ENCODE measurements at places on chromosomes 11 and 22.

DNA sequence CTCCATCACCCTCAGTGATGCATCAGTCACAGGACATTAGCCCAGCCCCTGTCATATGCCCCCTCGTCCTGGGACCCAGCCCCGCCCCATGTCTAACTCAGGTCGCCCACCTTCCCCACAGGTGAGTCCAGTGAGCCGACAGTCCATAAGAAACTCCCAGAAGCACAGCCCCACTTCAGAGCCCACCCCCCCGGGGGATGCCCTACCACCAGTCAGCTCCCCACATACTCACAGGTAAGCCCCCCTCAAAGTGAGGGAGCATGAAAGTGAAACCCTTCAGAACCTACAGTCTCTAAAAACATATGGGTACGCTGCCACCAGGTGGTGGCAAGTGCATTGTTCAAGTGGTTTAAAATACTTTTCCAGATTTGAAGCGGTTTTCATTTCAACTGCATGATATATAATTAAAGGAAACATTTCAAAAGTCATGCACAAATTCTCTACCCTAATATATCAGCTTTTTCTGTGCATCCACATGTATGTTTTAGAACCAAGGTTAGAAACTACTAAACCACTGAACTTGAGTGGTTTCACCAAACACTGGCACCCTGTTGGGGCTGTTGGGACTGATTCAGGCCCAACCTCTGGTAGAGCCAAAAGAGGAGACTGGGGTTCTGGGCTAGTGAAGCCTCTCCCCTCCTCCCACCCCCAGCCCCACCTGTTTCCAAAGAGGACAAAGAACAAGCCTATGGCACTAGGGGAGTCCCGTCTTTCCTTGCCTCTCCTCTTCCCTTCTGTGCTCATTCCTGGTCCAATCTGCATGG is 17.3 kb downstream of the EPS8L2 start:
- no peak for DNase-seq

DNA sequence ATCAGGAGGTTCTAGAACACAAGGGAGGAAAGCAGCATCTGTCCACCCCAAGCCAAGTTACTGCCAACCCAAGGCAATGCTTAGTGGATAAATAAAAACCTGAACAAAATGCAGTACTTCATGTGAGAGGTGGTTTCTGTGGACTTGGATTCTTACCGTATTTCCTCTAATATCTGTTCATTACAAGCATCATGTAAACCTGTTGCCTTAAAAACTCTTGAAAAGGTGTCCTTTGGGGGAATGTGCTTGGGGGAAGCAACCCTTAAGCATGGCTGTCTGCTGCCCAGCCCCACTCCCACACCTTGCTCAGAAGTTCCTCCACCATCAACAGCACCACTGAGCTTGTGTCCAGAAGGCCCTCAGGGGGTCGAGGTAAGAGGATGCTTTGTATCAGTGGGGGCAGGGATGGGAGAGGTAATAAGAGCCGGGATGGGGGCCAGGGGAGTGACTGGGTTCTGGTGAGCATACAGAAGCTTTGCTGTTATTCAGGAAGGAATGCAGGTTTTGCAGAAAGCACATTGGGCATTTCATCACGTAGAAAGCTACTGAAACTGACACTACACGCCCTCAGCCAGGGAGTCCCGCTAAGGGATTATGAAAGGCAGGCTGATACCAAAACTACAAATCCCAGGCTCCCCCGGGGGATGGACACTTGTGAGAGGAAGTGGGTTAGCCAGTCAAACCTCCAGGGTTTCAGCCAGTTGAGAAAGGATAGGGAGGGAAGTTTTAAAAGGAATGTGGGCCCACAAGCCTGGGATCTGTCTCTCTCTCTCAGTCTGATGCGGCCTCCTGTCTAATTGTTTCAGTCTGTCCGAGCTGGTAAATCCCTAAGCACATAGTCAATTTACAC is 52.0 kb downstream of the KCNJ1 start:
- no peak for DNase-seq

DNA sequence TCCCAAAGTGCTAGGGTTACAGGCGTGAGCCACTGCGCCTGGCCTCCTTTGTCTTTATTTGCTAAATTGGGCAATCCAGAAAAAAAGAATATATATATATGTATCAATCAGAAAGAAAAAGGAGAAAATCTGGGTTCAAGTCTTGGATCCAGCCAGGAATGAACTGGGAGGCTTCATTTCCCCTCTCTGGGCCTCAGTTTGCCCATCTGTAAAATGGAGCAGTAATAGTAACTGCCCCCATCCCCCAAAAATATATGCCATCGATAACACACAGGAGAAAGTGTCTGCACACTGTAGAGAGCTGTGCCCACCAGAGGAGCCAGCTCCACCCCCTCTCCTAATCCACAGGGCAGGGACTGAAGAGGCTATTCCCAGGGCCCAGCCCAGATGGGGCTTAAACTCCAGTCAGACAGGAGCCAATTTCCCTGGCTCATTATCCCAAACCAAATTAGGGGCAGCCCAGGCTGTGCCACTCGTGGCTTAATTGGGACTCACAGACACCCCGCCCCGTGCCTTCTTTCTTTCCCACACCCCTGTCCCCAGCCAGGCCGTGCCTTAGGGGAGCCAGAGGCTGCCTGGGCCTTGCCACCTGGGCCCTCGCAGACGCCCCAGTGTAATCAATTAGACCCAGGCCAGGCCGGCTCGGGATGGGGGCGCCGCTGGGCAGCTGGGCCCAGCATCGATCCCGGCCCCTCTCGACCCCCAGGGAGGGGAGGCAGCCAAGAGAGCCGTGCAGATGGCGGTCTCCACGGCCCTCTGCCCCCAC is 171.5 kb downstream of the MN1 start:
- DNase-seq: no peak

- DNase-seq: no peak
Observed at GRCh38 chr11:8811571-8811970, 99.4 kb upstream of the AKIP1 start.

DNA sequence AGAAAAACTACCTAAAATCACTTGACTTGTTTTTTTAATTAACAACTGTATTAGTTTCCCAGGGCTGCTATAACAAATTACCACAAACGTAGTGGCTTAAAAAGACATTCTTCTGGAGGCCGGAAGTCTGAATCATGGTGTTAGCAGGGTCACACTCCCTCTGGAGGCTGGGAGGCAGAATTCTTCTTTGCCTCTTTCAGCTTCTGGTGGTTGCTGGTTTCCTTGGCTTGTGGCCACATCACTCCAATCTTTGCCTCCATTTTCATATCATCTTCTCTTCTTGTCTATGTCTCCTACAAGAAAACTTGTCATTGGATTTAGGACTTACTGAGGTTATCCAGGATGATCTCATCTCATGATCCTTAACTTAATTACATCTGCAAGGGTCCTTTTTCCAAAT is 7.4 kb upstream of the INCENP start:
- no peak for DNase-seq

DNA sequence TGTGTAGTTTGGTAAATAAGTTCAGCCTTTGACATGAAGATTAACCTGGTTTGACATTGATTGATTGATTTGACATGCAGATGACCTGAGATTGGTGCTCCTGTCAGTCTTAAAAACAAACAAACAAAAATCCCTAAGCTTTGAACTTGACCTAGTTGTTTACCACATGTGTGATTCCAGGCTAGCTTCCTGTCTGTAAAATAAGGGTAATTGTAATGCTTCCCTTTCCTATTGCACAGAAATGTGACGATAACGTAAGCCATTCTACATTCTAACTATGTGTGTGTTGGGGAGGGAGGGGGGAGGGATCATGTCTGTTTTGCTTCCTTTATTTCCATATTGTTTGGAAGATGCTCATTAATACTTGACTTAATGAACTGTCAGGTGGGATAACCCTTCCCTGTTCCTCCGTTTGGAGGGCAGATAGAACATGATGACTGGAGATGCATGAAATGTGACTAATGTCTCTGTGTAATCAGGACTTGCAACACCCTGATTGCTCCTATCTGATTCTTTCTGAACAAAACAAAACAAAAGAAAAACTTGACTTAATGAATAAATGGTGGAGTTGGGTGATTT is 106.1 kb upstream of the CLMP start:
- DNase-seq: peak; percentile 23

DNA sequence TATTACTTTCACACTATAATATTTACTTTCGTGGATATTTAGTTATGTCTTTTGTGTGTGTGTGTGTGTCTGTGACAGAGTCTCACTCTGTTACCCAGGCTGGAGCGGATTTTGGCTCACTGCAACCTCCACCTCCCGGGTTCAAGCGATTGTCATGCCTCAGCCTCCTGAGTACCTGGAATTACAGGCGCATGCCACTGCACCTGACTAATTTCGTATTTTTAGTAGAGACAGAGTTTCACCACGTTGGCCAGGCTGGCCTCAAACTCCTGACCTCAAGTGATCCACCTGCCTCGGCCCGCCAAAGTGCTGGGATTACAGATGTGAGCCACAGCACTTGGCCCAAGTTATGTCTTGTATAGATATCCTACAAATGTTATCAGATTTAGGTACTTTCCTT is 9.9 kb downstream of the PISD start:
- DNase-seq: no peak

- peak; percentile 53 for DNase-seq
Observed at GRCh38 chr11:17828311-17828751, 93.8 kb downstream of the KCNC1 start.

- DNase-seq: no peak
Observed at GRCh38 chr11:32939046-32939445, 46.4 kb downstream of the QSER1 start.

DNA sequence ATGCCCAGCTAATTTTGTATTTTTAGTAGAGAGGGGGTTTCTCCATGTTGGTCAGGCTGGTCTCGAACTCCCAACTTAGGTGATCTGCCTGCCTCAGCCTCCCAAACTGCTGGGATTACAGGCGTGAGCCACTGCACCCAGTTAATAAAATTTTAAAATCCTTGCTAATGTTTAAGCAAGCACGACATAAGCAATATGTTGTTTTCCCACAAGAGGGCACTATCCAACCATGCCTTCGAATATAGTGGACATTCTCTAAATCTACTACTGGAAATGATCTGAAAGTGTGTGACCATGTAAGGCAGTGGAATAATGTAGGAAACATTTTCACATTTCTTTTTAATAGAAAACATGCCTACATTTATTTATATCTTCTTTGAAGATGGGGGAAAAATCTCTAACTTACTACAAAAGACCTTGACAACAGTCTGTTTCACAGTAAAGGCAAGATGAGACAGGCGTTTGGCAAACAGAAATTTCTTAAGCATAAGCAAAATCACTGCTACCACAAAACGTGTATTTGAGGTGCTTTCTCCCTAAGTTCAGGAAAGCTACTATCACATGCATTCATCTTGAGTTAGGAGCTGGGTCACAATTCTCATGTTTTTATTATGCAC is 38.2 kb downstream of the PITPNB start:
- peak; percentile 73 for DNase-seq

- DNase-seq: no peak
Observed at GRCh38 chr11:80778432-80778831, 1337.6 kb upstream of the TENM4 start.

DNA sequence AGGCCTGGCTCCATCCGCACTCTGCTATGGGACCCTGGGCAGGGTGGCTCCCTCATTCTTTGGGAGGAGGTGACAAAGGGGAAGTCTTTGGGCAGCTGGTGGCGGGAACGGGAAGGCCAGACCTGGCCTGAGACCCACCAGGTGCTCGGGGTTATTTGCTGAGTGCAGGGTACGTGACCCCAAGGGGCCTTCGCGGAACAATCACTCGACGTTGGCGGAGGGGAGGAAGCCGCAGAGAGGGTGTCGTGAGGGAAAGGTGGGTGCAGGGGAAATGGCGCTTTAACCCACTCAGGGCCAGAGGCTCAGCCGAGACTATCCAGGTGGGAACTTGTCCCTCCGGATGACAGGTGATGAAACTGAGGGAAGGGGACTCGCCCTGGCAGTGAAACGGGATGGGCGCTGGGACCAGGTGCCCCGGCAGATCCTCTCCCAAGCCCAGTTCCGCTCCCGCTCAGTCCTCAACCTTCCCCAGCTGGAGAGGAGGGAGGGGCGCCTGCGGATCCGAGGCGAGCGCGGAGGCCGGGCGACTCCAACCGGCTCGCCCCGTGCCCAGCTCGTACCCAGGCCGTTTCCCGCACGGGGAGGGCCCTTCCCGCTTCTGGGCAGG is 911 bp downstream of the A4GALT start:
- DNase-seq: no peak

GRCh38 chr22:46843821-46844255 is 81.4 kb downstream of the TBC1D22A start:
- no peak for DNase-seq

GRCh38 chr11:5618807-5619206 is 6.0 kb upstream of the TRIM34 start:
- DNase-seq: no peak

DNA sequence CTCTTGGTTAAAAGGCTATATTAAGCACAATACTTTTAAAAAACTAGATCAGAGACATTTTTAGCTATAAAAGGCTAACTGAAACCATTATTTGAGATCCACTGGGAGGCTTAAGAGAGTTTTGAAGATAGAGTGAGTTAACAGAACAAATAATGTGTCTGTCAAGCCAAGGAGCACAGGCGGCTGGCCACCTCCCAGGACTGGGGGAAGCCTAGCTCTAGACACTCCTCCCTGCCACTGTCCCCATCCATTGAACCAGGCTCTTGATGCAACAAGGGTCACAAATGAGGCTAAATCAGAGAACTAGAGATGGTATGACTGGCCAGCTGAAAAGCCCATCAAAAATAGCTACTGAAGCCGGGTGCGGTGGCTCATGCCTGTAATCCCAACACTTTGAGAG is 63.0 kb downstream of the C22orf31 start:
- DNase-seq: no peak

GRCh38 chr11:116686866-116687265 is 85.9 kb downstream of the BUD13 start:
- no peak for DNase-seq

Measured in right renal pelvis (tissue), 4 donors.